ENCODE measurements at places on chromosomes 5 and 9.

GRCh38 chr5:77987331-77987730 is 211.2 kb upstream of the TBCA start:
- no peak for DNase-seq

- DNase-seq: no peak
Observed at GRCh38 chr5:76794871-76795270, 24.0 kb upstream of the F2RL1 start.

GRCh38 chr5:152405145-152405544 is at the start of gene NMUR2:
Gene NMUR2 (minus strand): TSS chr5:152405279. CDS start chr5:152405113, 166 bp downstream.
- DNase-seq: no peak

GRCh38 chr9:32681751-32682150 is 46.3 kb upstream of the TAF1L start:
- no peak for DNase-seq

- peak; percentile 3 for DNase-seq
Observed at GRCh38 chr5:124252191-124252638, 494.2 kb downstream of the ZNF608 start.

- no peak for DNase-seq
Observed at GRCh38 chr9:124793015-124793541, 16.1 kb downstream of the OLFML2A start.

DNA sequence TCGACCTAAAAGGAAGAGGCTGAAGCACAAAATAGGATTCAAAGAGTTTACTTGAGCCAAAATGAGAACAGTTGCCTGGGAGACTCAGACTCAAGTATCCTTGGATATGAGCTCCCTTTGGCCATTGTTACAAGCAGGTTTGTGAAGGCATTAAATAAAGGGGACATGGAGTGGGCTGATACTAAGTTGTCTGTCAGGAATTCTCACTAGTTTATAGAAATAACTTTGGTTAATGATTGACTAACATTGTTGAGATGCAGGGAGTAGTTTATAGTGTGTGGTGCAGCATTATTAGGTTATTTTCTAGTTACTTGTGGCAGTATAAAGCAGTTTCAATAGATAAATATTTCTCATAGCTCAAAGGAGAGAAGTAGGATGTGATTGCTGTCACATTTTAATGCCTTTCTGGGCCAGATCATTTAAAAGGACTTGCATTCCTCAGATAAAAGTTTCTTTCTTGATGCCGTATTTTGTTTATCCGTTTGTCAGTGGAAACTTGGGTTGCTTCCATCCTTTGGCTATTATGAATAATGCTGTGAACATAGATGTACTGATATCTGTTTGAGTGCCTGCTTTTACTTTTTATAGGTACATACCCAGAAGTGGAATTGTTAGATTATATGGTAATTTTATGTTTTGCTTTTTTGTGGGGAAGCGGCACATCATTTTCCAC is 9.1 kb downstream of the AP3S1 start:
- DNase-seq: no peak

GRCh38 chr9:2691626-2692025 is 25.7 kb upstream of the KCNV2 start:
- no peak for DNase-seq

DNA sequence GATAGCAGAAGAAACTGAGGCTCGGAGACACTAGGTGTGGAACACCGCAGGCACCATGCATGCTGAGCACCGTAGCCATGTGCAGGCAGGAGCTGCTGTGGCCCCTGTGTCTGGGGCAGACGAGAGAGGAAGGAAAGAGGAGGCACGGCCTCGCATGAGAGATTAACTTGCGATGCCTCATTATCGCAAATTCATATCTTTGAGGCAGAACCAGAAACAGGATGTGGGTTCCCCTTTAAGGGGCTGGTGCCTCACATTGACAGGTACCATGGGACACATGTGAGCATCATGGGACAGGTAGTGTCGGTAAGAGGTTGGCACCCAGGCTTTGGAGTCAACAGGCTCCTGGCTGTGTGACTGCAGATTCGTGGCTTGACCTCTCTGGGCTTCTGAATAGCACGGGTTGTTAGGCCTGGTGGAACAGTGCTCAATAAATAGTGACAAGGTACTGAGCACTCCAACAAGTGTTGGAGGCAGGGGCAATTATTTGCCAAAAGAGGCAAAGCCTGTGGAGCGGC is 40.8 kb downstream of the NAIF1 start:
- peak; percentile 92 for DNase-seq

- DNase-seq: no peak
Observed at GRCh38 chr5:145598184-145598583, 237.0 kb downstream of the PRELID2 start.

DNA sequence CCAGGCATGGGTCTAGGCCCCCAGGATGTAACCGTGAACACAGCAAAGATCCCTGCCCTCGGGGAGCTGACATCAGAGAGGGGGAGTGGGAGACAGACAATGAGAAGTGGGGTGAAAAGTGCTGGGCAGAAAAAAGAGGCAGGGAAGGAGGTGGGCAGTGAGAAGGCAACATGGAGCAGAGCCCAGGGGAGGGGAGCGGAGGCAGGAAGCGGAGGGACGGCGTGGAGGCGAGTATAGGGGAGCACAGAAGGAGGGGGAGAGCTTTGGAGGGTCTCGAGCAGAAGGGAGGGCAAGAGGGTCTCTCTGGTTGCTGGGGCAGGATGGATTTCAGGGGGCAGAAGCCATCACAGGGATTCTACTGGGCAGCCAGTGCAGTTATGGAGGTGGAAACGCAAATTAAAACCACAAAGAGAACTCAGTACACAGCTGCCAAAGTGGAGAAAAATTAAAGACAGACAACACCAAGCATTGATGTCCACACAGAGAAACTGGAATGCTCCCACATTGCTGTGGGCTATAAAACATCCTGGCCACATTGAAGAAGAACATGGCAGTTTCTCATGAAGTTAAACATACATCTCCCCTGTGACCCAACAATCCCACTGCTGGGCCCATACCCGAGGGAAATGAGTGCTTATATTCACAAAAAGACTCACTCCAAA is 21.1 kb upstream of the LAMC3 start:
- no peak for DNase-seq

GRCh38 chr5:37533851-37534250 is 154.7 kb downstream of the WDR70 start:
- no peak for DNase-seq

DNA sequence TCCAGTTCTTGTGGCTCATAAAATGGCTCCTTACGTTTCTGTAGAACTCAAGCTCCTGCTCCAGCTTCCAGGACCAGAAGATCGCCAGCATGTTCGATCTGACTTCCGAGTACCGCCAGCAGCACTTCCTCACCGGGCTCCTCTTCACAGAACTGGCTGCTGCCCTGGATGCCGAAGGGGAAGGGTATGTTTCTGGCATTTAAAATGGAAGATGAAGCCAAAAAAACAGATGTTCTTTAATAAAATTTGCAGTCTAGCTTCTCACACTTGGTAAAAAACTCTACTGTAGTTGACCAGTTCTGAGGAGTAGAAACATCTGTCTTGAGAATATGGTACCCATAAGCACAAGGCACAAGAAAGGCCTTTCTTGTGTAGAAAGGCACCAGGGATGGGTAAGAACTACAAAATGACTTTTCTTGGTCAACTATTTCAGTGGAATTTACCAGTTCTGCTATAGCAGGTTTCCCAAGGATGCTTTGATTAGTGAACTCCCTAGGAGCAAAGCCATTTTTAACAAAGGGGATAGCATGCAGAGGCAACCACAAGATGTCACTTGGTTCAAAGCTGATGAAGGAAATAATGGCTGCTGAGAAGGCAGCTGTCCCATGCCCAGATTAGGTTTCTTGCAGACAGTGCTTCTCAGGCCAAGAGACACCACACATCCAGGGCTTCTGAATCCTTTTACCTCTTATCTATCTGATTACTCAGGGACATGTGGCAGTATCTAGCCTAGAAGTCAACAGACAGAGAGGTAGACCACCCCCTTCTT is 192.4 kb downstream of the DOCK8 start:
- no peak for DNase-seq

- DNase-seq: no peak
Observed at GRCh38 chr5:84597904-84598303, 213.2 kb upstream of the EDIL3 start.

DNA sequence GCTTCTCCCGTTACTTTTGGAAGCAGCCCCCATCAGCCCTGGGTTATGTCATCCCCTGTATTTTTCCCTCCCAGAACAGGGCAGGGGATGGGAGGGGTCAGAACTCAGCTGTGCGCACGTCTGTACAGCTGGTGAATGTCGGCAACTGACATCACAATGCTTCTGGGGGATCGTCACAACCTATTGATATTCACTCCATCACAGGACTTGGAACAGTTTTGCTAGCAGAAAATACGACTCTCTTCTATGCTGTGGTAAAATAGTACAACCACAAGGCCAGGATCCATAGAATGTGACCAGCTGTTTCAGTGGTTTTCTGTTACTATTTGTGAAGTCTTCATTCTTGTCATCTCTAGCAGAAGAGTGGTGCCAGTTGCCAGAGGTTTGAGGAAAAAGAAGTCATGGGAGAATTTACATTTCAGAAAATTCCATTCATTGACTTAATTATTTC is 77.1 kb upstream of the KLF4 start:
- DNase-seq: no peak

DNA sequence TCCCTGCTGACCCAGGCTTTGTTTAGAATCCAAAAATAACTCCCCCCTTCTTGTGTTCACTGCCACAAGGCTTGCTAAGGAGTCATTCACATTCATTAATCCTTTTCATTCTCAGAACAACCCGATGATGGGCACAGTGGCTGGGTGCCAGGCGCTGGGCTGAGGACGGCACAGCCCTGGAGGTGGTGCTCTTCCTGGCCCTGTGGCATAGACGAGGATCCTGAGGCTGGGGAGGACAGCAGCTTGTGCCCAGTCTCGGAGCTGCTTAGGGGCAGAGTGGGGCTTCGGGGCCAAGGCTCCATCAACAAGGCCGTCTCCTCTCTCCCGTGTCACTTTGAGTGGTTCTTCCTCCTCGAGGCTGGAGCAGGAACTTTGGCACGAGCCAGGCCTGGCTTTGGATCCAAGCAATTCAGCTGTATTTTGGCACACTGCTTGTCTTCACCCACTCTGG is 166.7 kb downstream of the TTLL11 start:
- no peak for DNase-seq

DNA sequence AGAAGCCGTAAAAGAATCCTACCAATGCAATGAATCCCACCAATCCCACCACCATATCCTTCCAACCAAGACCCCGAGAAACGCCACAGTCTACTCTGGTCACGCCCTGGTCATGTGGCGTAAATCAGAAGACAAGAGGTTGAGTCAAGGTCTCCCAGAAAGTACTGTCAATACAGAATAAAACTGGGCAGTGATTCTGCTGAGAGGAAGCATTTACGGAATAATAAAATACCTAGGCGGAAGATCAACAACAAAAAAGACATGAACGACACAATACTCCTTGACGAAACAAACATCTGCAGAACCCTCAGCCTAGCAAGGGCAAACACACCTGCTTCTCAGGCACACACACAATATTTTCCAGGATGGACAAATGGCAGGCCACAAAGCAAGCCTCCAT is 62.8 kb downstream of the GOLM1 start:
- DNase-seq: no peak

DNA sequence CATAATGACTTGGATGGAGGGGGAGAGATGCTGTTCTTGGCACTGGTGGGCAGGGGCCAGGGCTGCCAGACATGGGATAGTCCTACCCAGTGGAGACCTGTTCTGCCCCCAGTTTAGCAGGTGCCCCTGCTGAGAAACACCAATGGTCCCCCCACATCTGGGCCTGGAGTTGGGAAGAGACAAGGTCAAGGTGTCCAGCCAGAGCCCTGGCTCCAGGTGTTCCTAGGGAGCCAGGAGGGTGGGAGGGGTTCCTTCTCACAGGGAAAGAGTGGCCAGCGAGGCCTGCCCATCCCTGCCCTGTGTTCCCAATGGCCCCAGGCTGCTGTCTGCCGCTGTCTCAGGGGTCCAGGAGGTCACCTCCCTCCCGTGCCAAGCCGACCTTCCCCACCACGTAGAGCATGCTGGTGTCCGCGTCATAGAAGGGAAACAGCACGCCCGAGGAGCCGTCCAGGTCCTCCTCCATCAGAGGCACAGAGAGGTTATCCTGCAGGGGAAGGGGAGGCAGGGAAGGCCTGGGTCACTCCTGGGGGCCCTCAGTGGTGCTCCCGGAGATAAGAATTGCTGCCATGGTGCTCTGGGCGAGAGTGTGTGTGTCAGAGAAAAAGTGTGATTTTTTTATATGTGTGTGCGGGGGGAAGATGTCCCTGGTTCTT is 11.7 kb upstream of the TRIM14 start:
- DNase-seq: no peak

Measured in OCI-LY7 (cell line).